ENCODE measurements at places on chromosomes 1 and 21.

- H3K27ac ChIP-seq: no peak overlapping the region
- peaks cover 47% of the 10 kb centered on the region for H3K4me1 ChIP-seq
- no peak overlapping the region for H3K4me3 ChIP-seq
- DNase-seq: no peak
- H3K27me3 ChIP-seq: no peaks in the 10 kb centered on the region
These were observed 51.0 kb downstream of the SYDE2 start for GRCh38 chr1:85149805-85150204.

- H3K36me3 ChIP-seq: no peaks in the 10 kb centered on the region
- no peaks in the 10 kb centered on the region for H3K4me1 ChIP-seq
- H3K27ac ChIP-seq: no peak overlapping the region
- H3K4me3 ChIP-seq: no peak overlapping the region
- H3K27me3 ChIP-seq: no peaks in the 10 kb centered on the region
These were observed 9.3 kb upstream of the EIF2B3 start for GRCh38 chr1:44995467-44996238.

GRCh38 chr1:17539118-17539476, 401 bp upstream of the ARHGEF10L start:
- H3K27me3 ChIP-seq: no peaks in the 10 kb centered on the region
- H3K27ac ChIP-seq: no peak overlapping the region
- no peaks in the 10 kb centered on the region for H3K36me3 ChIP-seq
- DNase-seq: no peak
- H3K4me1 ChIP-seq: peaks cover 5% of the 10 kb centered on the region

- H3K36me3 ChIP-seq: no peaks in the 10 kb centered on the region
- no peak for DNase-seq
- H3K27me3 ChIP-seq: no peaks in the 10 kb centered on the region
- H3K4me1 ChIP-seq: no peaks in the 10 kb centered on the region
These were observed 19.4 kb upstream of the SLAMF6 start for GRCh38 chr1:160542303-160542945.

GRCh38 chr1:30169269-30169668, 554.1 kb downstream of the MATN1 start:
- H3K4me1 ChIP-seq: no peaks in the 10 kb centered on the region
- H3K27me3 ChIP-seq: peaks cover 17% of the 10 kb centered on the region
- no peak for DNase-seq

GRCh38 chr1:238199325-238199724, 308.6 kb upstream of the ZP4 start:
- H3K36me3 ChIP-seq: no peaks in the 10 kb centered on the region
- DNase-seq: no peak
- H3K27me3 ChIP-seq: no peaks in the 10 kb centered on the region

DNA sequence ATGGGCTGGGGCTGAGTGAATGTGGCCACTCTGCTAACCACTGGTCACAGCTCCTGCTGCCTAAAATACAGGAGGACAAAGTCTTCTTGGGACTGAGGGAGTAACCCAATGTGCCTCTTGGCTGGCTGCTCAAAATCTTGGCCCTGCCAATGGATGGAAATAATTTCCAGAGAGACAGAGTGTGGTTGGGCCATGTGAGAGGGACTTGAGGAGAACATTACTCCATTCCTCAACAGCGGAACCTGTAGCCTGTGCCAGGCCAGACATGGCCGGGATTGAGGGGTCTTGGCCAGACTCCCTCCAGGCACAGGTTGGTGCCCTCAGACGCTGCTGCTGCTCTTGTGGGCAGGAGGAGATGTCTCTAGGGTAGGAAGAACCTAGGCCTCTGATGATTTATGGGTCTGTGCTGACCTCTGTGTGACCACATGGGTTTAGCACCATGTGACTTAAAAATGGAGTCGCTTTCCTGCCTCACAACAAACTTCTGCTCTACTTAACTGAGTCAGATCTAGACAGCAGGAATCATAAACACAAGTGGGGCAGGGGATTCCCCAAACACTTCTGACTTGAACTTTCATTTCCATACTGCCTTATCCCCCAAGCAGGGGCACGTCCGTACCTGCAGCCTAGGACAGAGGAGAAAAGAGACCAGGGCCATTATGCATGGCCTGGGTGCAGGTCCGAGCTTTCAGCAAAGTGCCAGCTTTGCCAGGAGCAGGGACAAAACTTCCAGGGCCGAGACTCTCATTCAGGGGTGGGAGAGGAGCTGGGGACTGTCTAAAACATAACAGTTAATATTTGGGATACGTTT, 79.2 kb downstream of the CD34 start:
- no peaks in the 10 kb centered on the region for H3K36me3 ChIP-seq
- no peak overlapping the region for H3K4me3 ChIP-seq
- H3K27ac ChIP-seq: no peak overlapping the region
- H3K4me1 ChIP-seq: no peaks in the 10 kb centered on the region
- no peak for DNase-seq

GRCh38 chr1:215888159-215888558, 321.1 kb downstream of the KCTD3 start:
- peaks cover 36% of the 10 kb centered on the region for H3K27me3 ChIP-seq
- H3K4me1 ChIP-seq: peaks cover 11% of the 10 kb centered on the region
- H3K27ac ChIP-seq: no peak overlapping the region
- DNase-seq: peak; percentile 29
- H3K4me3 ChIP-seq: no peak overlapping the region
- H3K36me3 ChIP-seq: no peaks in the 10 kb centered on the region

DNA sequence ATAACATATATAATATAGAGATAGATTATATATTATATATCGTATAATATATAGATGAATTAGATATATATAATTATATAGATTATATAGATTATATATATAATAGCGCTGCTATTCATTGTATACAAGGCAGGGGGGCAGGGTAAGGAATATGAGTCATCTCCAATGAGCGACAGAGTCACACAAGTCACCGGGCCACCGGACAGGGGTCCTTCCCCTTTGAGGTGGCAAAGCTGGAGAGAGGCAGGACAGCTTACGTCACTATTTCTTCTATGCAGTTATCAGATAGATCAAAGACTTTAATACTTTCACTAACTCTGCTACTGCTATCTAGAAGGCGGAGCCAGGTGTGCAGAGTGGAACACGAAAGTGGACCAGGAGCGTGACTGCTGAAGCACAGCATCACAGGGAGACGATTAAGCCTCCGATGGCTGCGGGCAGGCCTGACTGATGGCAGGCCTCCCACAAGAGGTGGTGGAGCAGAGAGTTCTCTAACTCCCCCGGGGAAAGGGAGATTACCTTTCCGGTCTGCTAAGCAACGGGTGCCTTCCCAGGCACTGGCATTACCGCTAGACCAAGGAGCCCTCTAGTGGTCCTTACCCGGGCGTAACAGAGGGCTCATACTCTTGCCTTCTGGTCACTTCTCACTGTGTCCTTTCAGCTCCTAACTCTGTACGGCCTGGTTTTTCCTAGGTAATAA, 2154.7 kb downstream of the MRPL39 start:
- no peak for DNase-seq
- no peak overlapping the region for H3K27ac ChIP-seq
- H3K27me3 ChIP-seq: no peaks in the 10 kb centered on the region
- H3K4me1 ChIP-seq: no peaks in the 10 kb centered on the region

DNA sequence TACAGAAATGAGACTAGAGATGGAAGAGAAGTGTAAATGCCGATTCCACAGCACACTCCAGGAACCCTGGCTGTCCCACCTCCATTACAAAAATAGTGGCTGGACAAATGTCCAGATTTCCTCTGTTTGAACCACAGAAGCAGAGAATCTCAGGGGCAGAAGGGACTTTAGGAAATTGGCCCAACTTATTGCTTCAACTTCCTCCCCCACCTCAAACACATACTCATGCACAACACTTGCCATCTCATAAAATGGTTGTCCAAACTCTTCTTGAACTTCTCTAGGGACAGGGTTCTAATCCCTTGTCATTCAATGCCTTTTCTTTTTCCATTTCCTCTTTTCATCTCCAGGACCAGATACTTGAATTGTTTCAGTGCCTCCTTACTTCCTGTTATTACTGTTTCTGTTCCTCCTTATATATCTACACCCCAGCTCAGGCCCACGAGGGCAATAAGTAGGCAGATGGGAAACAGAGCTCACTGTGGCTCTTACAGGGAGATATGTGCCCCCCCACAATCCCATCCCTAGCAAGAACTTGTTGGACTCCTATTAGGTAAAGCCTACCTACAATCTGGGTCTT, 8.5 kb upstream of the B4GALT3 start:
- peak overlapping the region; percentile 49 for H3K27ac ChIP-seq
- no peak overlapping the region for H3K4me3 ChIP-seq
- no peak for DNase-seq
- peaks cover 43% of the 10 kb centered on the region for H3K4me1 ChIP-seq
- H3K36me3 ChIP-seq: no peaks in the 10 kb centered on the region
